Psoas muscle (tissue), 8 donors: ENCODE measurements at places on chromosomes 2 and 18.
A peak's percentile ranks its signal among the peaks of the same experiment; 100 is the strongest.

DNA sequence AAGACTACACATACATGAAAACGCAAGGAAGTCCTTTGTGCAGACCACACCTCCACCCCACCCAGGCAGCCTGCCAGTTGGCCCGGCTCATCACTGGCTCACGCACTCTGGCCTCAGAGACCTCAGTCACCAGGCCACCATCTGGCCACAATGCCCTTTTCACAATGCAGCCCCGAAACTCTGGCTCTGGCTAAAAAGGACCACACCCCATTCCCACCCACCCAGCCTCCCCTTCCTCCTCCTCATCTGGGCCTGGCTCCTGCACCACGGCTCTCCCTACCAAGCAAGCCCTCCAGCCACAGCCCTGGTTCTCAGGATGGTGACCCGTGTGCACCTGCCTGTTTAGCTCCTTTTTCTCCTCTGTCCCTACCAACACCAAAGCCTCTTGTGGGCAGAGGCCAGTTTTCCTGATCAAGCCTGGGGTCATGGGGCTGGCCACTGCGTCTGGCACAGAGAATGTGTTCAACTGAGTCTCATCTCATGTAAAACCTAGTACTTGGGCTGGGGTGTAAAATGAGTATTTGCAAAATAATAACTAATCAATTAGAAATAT, 7.4 kb downstream of the HDAC4 start:
- peak; percentile 75 for DNase-seq

- no peak for DNase-seq
Measured at GRCh38 chr2:94997981-94998930, 27.3 kb upstream of the MAL start.

DNA sequence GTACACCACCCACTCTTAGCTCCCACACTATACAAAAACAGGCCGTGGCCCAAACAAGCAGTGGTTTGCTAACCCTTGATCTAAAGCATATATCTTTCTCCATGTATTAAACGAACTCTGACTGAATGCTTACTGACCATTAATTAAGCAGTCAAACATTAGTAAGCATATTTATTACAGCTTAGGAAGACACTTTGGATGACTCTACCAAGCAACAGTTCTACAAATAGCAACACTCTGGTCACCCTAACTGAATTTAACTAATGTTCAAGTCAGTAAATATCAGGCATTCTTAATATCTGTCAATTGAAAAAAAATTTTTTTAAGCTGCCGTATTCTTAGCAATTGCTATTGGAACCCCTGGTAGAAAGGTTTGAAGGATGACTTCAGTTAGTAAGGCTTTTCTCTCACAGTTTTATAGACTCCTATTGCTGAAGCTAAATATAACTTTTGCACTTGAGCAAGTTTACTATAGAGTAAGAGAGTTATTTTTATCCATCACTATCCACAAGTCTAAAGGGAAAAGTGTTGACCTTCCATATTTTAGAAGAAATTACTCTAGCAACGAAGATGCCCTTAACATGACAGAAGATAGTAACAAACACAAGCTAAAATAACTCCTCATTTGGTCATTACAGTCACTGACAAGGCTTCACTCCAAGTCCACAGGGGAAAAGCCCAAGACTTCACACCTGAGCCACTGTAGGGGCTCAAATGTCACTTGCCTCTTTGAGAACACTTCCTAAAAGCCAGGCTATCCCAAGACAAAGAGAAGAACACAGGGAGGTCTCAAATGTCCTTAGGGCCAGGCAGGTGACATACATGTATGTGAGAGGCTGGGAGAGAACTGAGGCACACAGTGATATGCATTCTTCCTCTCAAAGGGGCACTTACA, 74.4 kb downstream of the RTN4 start:
- no peak for DNase-seq

DNA sequence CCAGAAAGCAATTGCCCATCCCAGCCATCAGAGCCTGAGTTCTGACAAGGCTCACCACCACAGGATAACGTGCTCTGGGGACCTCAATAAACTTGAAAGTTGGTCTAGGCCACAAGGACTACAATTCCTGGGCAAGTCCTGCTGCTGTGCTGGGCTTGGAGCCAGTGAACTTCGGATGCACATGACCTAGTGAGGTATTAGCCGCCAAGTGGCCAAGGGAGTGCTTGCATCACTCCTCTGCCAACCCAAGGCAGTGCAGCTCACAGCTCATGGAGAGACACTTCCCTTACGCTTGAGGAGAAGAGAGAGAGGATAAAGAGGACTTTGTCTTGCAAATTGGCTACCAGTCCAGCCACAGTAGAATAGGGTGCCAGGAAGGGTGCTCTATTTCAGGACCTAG, 219.6 kb downstream of the MBD2 start:
- no peak for DNase-seq

DNA sequence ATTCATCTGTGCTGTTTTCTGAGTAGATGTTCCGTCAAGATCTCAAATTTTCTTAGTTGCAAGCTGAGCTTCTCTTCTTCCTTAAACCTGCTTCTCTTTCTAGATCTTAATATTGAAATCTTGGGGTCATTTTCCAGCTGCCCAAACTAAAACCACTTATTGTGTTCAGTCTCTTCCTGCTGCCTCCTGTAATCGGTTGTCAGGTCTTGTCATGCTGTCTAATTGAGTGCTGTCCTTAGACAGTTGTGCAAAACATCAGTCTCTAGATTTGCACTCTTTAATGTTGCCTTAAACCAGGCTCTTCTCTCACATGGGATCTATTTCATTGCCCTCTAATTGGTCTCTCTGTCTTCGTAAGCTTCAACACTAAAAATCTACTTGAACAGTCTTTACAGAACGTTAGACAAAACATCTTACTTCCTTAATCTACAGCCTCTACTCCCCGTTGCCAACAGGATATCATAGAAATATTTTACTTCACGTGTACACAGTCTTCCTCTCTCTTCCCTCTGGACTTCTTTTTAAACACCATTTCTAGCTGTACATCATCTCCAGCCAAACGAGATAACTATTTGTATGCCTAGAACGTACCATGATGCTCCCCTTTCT, 34.9 kb downstream of the GPD2 start:
- no peak for DNase-seq

GRCh38 chr18:78727057-78727739, 252.4 kb upstream of the SALL3 start:
- no peak for DNase-seq

GRCh38 chr18:36692371-36692770, 136.4 kb downstream of the TPGS2 start:
- no peak for DNase-seq

DNA sequence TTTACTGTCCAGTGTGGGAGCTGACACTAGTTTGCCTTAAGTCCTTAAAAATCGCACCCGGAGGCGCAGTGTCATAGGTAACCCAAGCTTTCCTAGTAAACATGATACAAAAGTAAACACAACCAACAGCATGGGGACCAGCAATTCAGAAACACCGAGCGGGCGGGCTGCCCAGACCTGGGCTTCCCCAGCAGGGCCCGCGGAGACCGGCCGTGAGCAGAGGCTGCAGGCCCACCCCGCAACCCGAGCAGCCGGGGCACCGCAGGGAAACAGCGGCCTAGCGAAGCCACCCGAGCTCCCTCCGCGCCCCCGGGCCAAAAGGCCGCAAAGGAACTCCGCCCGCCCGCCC, 296 bp downstream of the TTC21B start:
- no peak for DNase-seq

GRCh38 chr2:64119369-64119768, 24.9 kb downstream of the PELI1 start:
- DNase-seq, result no peak

DNA sequence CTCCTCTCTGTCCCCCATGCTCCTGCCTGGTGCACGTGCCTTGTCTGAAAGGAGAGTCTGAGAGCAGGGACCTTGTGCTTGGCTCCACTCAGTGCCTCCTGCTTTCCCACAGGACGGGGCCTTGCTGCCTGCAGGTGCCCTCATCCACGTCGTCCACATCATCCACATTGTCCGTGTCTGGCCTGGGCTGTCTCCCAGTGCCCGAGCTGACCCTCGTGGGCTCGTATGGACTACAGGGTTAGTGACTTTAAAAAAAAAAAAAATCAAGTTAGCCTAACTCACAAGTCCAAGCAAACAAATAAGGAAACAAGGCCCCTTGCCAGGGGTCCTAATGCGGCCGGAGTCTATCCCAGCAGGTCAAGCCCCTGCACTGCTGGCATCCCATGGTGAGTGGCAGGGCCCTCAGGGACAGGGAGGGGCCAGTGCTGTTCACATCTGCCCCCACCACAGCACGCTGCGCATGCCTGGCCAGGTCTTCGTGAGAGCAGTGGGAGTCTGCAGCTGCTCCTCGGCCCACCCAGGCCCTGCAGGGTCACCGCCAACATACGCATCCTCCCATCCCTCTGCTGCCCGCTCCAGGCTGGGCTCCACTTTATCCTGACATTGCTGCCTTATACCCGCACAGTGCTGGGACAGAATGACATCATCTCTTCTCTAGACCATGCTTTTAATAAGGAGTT, 232.6 kb downstream of the NDUFA10 start:
- no peak for DNase-seq

DNA sequence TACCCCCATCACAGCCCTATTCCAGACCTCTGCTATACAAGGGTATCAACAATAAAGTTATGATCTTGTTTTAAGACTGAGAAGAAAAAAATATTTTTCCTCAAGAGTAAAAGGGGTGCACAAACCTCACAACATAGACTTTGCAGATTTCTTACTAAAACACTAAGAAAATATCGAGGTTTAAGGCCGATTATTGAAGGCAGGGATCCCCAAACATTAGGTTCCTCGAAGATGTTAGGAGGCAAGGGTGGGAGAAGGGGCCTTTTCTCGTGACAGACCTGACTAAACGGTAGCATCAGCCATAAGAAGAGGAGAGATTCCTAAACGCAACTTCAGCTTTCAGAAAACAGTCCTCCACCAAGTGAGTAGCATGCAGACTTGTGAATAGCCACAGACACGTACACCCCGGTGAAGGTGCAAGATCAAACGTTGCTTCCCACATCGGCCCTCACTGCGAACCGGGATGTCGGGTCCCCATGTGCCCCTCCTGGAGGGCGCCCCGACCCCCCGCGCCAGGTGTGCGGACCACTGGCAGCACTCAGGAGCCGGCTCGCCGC, 678 bp downstream of the PIAS2 start:
- DNase-seq, result no peak

- no peak for DNase-seq
Measured at GRCh38 chr2:45275242-45275805, 266.1 kb upstream of the SIX2 start.

- DNase-seq, result no peak
Measured at GRCh38 chr18:11523804-11524203, 85.6 kb upstream of the SLC35G4 start.

GRCh38 chr2:44770221-44771195, 171.0 kb upstream of the SIX3 start:
- DNase-seq, result no peak

GRCh38 chr2:122166820-122167219, 411.4 kb downstream of the TSN start:
- DNase-seq, result no peak

DNA sequence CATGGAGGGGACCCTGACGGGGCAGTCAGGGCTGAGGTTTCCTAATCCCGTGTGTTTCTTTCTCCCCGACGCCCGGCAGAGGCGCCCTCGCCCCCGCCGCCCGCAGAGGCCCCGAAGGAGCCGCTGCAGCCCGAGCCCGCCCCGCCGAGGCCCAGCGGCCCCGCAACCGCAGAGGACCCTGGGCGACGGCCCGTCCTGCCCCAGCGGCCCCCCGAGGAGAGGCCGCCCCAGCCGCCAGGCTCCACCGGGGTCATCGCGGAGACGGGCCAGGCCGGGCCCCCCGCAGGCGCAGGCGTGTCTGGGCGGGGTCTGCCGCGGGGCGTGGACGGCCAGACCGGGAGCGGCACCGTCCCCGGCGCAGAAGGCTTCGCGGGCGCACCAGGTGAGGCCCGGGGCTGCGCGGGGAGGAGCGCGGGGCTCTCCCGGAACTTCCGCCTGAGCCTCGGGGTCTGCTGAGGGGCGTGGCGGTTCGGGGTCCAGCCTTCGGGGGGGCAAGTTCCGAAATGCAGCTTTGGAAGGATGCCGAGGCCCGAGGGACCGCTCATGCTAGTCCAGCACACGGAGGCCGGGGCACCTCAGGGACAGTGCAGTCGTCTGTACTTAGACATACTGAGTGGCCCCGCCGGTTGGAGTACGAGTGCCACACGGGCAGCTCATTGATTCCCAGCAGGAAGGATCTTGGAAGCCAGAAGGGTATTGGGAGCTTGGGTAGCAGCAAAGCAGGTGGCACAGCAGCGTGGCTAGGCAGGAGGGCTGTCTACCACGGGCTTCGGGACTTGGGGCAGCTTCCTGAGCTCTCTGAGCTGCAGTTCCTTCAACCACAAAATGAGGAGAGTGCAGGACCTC, 60.1 kb downstream of the EMILIN2 start:
- DNase-seq, result peak; percentile 60

DNA sequence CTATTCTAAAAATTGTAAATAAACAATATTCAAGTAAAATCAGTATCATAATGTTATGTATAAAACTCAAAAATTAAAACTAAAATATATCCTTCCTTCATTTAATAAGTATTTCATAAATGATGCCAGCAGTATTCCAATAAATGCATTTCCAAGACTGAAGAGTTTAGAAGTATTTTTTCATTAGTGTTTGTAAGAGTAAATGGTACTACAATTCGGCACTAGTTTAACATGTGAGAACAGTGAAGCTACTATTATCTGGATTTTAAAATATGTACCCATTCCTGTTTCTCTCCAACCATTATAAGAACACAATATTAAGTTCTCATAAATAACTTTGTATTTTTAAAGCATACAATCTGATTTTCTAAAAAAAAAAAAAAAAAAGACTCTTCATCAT, 3.3 kb downstream of the BAZ2B start:
- no peak for DNase-seq

DNA sequence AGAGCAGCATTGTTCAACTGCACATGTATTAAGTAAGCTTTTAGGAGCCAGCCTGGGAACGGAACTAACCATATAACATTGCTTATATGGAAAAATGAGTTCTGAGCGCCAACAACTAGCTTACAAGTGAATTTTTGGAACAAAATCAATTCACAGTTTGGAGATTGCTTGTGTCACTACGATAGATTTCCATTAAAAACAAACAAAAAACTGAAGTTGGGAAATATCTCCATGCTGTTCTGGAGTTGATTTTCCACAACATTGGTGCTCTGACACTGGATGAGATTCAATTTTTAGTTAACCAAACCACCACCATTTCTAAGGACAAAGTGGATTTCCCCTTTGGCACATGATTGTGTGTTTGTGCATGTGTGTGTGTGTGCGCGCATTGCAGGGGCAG, 56.9 kb upstream of the ZNF397 start:
- no peak for DNase-seq

- no peak for DNase-seq
Measured at GRCh38 chr2:14615121-14615520, 17.4 kb upstream of the LRATD1 start.
